ENCODE measurements at places on chromosomes 13 and 19. TPM values are rescaled to one million over a fixed set of nuclear protein-coding genes. Genes with fewer than 3 reads are reported as not detected.

SOX1 gene
- total RNA-seq: not detected

FAM174C gene
- 133 TPM for total RNA-seq

TTC9B gene
- total RNA-seq: 2.3 TPM

- no peak for DNase-seq
Measured at GRCh38 chr19:38508507-38508906, 75.0 kb downstream of the RYR1 start.
